Effector memory CD4-positive, alpha-beta T cell (primary cell): ENCODE measurements at places on chromosomes 5 and 9.

- H3K4me1 ChIP-seq: no peaks in the 10 kb centered on the region
- H3K36me3 ChIP-seq: no peaks in the 10 kb centered on the region
- no peak overlapping the region for H3K4me3 ChIP-seq
- no peak overlapping the region for H3K27ac ChIP-seq
- no peaks in the 10 kb centered on the region for H3K27me3 ChIP-seq
- no peak for DNase-seq
Observed at GRCh38 chr9:14096258-14096922, 217.6 kb downstream of the NFIB start.

GRCh38 chr9:114851306-114851705 lies 45.5 kb upstream of the TNFSF15 start:
- no peaks in the 10 kb centered on the region for H3K36me3 ChIP-seq
- H3K4me3 ChIP-seq: no peak overlapping the region
- no peak overlapping the region for H3K27ac ChIP-seq
- no peaks in the 10 kb centered on the region for H3K27me3 ChIP-seq

GRCh38 chr9:136424750-136425362 lies 14.4 kb downstream of the PMPCA start:
- H3K27ac ChIP-seq: no peak overlapping the region
- no peak overlapping the region for H3K4me3 ChIP-seq
- no peak for DNase-seq
- no peaks in the 10 kb centered on the region for H3K4me1 ChIP-seq
- H3K36me3 ChIP-seq: peaks cover 53% of the 10 kb centered on the region
- no peaks in the 10 kb centered on the region for H3K27me3 ChIP-seq

DNA sequence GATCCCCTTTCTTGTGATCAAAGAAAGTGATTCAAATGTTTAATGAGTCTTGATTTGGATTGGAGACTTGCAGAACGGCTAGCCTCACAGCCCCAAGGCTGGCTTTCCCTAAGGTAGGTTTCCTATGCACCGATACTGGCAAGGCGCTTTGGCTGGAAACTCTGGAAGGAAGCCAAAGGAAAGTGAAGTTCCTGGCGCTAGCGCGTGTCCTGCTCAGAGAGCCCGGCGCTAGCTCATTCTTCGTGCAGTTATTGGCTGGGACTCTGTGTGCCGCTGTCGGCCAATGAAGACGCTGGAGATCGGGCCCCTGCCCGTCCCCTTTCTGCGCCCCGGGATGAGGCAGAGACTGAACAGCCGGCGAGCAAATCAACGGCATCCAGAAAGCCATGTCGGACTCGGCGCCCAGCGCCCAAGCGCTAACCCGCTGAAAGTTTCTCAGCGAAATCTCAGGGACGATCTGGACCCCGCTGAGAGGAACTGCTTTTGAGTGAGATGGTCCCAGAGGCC lies at the start of gene PCDHGC3:
TSS of gene PCDHGC3 (plus strand) at position 342 of the 507 bp plus-strand sequence. CDS start at position 493, 151 bp downstream.
- DNase-seq: no peak
- H3K27ac ChIP-seq: no peak within 1 kb of the TSS
- H3K27me3 ChIP-seq: peaks cover 26% of the 10 kb centered on the region
- no peaks in the 10 kb centered on the region for H3K36me3 ChIP-seq
- peak within 1 kb of the TSS; percentile 54 for H3K4me3 ChIP-seq

GRCh38 chr5:83517072-83517687 lies 45.6 kb downstream of the VCAN start:
- H3K27ac ChIP-seq: no peak overlapping the region
- no peaks in the 10 kb centered on the region for H3K4me1 ChIP-seq
- H3K36me3 ChIP-seq: no peaks in the 10 kb centered on the region

GRCh38 chr9:37471942-37472684 lies 6.9 kb upstream of the ZBTB5 start:
- no peak for DNase-seq
- H3K4me3 ChIP-seq: no peak overlapping the region
- H3K27ac ChIP-seq: no peak overlapping the region
- no peaks in the 10 kb centered on the region for H3K36me3 ChIP-seq
- no peaks in the 10 kb centered on the region for H3K4me1 ChIP-seq

GRCh38 chr5:95715799-95716461 lies 15.2 kb upstream of the RHOBTB3 start:
- H3K27ac ChIP-seq: no peak overlapping the region
- H3K4me1 ChIP-seq: peaks cover 17% of the 10 kb centered on the region
- no peaks in the 10 kb centered on the region for H3K27me3 ChIP-seq
- no peak for DNase-seq
- no peaks in the 10 kb centered on the region for H3K36me3 ChIP-seq
- H3K4me3 ChIP-seq: no peak overlapping the region

- no peak overlapping the region for H3K4me3 ChIP-seq
- no peak overlapping the region for H3K27ac ChIP-seq
- H3K36me3 ChIP-seq: no peaks in the 10 kb centered on the region
- no peaks in the 10 kb centered on the region for H3K27me3 ChIP-seq
- DNase-seq: no peak
- H3K4me1 ChIP-seq: no peaks in the 10 kb centered on the region
Observed at GRCh38 chr5:79396265-79396664, 117.7 kb downstream of the HOMER1 start.

GRCh38 chr5:158410976-158411375 lies 552.0 kb upstream of the CLINT1 start:
- no peak for DNase-seq
- H3K4me1 ChIP-seq: no peaks in the 10 kb centered on the region
- H3K4me3 ChIP-seq: no peak overlapping the region
- H3K27ac ChIP-seq: no peak overlapping the region
- H3K27me3 ChIP-seq: no peaks in the 10 kb centered on the region

GRCh38 chr5:137693307-137693950 lies 42.5 kb downstream of the KLHL3 start:
- peaks cover 26% of the 10 kb centered on the region for H3K4me1 ChIP-seq
- H3K4me3 ChIP-seq: no peak overlapping the region
- no peaks in the 10 kb centered on the region for H3K27me3 ChIP-seq
- no peak overlapping the region for H3K27ac ChIP-seq
- peaks cover 11% of the 10 kb centered on the region for H3K36me3 ChIP-seq
